ENCODE measurements at places on chromosomes 7 and 10.

GRCh38 chr10:94383530-94383929, 18.8 kb upstream of the TBC1D12 start:
- no peak for DNase-seq

GRCh38 chr10:87054373-87055295, 34.5 kb downstream of the FAM25A start:
- no peak for DNase-seq

DNA sequence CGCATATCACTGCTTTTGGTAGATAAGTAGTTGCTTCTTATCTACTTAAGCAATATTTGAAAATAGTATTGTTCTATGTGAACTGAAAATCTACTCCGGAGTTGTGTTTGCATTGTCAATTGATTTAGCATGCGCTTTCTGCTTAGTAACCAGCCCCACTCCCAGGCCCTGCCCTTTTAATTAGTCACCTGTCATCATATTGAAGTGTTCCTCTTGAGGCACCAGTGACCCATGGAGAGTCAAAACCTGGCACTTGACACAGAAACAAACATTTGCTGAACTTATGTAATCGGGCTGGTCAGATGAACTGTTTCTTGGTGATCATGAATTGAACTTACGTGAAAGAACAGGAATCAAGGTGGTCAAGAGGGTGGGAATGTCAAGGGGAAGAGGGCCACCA, 27.8 kb upstream of the CDHR3 start:
- no peak for DNase-seq

DNA sequence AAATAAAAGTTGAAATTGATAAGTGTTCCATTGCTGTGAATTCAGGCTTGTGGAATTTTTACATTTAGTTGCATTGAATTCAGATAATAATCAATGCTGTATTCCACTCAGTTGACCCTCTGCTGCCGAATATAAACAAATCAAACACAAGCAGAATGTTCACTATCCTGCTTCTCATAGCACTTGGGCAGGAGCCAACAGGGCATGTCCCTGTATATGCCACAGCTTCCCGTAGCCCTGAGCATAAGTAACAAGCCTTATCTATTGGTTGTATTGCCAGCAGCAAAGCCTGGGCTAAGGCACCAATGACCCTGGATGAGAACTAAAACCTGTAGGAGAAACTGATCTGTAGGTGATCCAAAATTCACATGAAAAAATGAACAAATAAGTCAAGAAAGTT, 145.9 kb downstream of the ARHGAP12 start:
- DNase-seq: no peak

GRCh38 chr7:151629713-151630272, 110.1 kb upstream of the RHEB start:
- DNase-seq: no peak

- no peak for DNase-seq
Measured at GRCh38 chr7:113268757-113269156, 150.4 kb upstream of the SMIM30 start.

DNA sequence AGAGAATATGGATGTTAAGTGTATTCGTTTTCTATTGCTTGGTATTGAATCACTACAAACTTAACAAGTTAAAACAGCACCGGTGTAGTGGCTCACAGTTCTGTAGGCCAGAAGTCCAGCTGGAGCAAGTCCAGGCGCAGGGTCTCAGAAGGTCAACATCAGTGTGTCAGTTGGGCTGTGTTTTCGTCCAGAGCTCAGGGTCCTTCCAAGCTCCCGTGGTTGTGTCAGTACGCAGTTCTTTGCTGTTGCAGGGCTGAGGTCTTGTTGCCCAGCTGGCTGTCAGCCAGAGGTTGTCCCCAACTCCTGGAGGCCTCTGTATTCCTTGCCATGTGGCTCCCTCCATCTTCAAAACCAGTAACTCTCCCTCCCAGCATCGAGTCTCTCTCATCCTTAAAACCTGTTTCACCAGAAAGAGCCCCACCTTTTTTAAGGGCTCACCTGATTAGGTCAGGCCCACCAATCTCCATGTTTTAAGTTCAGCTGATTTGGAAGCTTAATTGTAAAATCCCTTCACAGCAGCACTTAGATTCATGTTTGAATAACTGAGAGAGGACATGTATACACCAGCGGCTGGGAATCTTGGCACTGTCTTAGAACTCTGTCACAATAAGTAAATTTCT, 26.8 kb downstream of the ACADSB start:
- DNase-seq: no peak

DNA sequence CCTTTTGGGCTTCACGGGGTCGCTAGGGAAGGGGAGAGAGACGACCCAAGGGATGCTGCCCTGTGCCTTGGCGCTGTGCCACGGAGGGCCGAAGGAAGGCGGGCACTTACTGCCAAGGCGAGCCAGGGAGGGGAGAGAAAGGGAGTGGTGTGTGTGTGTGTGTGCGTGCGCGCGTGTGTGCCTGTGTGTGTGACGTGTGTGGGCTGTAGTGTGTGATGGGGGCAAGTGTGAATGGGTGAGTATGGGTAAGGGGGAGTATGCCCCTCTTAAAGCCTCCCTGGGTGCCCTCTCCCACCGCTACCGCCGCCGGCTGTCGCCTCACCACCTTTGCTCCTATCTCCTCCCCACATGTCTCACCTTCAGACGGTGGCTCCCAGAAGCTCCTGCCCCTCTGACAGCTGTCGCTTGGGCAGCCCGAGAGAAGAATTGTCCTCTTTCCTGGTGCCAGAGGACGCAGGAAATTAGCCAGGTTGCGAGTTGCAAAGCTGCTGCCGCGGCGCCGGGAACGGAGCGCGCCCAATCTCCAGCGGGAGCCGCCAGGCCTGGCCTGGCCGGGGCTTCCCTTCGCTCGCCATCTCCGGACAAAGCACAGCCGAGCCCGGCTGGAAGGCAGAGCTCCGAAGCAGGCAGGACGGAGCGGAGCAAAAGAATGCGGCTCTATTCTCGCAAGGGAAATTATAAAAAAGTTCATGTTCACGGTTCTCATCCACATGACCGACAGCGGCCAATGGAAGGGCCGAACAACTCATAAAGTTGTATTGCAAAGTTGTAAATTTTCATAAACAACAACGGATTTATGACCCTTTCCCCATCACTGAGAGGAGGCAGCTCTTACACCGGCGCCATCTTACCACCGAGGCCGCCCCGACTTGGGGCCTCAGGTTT, at the start of gene HOXA3:
Gene HOXA3, minus strand, starts transcription at position 653 of the 885 bp plus-strand sequence. CDS start 41,943 bp downstream, outside the sequence.
- DNase-seq: no peak

DNA sequence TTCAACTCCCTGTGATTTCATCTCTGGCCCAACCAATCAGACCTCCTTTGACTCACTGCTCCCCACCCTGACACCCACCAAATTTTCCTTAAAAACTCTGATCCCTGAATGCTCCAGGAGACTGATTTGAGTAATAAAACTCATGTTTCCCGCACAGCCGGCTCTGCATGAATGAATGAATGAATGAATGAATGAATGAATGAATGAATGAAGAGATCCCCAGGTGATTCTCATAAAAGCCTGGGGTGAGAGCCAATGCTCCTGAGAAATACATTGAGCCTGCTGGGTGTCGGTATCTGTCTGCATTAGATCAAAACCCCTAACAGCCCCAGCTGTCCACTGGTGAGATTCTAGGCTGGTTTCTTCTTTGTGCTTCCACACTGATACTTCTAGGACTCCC, 58.7 kb downstream of the HTR7 start:
- DNase-seq: no peak

- no peak for DNase-seq
Measured at GRCh38 chr10:126102636-126103035, 206.3 kb downstream of the FANK1 start.

GRCh38 chr10:104256335-104256961, 1.8 kb downstream of the GSTO1 start:
- peak; percentile 48 for DNase-seq

DNA sequence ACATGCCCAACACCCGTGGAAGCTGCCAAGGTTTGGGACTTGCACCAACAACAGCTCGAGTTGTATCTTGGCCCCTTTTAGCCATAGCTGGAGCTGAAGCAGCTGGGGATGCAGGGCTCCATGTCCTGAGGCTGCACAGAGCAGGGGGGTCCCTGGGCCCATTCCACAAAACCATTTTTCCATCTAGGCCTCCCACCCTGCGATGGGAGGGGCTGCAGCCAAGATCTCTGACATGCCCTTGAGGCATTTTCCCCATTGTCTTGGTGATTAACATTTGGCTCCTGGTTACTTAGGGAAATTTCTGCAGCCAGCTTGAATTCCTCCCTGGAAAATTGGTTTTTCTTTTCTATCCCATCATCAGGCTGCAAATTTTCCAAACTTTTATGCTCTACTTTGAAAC, 637.8 kb upstream of the VSTM2A start:
- DNase-seq: no peak

DNA sequence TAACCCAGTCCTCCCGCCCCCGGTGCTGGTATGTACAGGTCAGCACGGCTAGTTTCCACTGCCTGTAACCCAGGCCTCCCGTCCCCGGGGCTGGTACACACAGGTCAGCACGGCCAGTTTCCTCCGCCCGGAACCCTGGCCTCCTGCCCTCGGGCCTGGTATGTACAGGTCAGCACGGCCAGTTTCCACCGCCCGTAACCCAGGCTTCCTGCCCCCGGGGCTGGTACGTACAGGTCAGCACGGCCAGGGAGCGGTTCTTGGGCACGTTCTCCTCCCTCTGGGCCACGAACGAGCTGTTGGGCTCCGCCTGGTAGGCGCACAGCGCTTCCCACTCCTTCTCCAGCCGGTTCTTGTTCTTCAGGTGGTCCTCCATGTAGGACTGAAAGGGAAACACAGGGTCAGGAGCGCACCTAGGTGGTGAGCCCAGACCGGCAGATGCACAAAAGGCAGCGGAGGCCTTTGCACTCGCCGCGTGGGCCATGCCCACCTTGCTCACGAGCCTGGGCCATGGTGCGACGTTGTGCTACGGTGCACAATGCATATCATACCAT, 284.4 kb downstream of the DNAJB6 start:
- DNase-seq: no peak

DNA sequence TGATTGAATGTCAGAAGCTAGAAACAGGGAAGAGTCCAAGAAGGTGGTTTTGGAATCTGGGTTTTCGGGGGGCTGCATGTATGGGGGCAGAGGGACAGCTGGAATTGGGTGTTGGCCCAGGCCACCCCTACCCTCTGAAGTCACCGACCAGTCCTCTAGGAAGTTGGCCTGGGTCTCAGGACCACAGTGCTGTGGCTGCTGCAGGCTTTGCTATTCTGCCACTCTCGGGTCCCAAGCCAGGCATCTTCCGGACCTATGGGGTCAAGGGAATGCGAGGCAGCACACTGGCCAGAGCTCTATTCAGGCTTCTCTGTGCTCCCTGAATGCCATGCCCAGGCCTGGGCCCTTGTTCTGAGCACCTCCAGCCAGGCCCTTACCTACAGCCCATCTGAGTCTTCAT, 13.2 kb downstream of the FGF8 start:
- no peak for DNase-seq

DNA sequence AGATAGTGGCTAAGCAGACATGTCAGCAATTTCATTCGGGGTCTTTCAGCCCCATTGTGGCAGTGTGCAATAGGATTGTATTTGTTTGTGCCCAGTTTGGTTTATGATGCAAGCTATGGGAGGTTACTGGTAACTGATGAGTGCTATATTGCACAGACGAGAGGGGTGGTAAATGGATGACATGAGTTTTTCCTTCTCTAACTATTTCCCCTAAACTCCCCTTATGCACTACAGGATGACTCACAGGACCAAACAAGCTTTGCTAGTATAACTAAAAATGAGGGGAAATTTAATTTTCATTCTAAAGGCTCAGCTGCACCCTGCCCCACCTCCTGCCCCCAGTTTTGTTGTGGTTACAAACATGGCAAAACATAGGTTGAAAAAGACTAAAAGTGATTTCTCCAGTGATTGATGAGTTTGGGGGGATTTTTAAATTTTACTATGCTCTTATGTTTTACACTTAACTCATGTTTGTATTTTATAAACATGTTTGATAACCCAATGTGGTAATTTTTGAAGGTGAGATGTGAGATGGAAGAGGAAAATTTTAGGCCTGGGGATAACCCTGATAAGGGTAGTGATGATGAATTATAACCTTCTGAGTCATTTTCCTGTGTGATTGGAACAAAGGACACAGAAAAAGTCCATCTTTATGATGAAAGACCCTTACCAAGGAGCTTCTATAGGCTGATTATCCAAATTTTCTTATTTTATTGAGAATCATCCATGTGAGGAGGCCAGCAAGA, 60.8 kb upstream of the NAMPT start:
- DNase-seq: peak; percentile 35

- DNase-seq: no peak
Measured at GRCh38 chr7:106423821-106424475, 139.2 kb upstream of the NAMPT start.

DNA sequence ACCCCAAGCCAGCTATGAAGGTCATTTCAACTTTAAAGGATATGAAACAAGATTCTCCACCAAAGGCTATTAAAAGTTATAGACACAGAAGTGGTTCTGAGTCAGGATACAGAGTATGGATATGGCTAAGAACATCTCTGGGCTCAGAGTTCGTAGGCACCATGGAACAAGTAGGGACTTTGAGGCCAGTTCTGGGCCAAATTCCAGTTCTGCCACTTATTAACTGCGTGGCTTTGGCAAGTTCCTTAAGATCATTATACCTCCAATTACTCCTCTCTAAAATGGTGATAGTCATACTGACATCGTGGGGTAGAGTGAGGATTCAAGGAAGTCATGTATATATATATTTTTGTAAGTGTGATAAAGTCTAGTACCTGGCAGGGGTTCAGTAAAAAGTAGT, 105.8 kb upstream of the NFE2L3 start:
- no peak for DNase-seq

DNA sequence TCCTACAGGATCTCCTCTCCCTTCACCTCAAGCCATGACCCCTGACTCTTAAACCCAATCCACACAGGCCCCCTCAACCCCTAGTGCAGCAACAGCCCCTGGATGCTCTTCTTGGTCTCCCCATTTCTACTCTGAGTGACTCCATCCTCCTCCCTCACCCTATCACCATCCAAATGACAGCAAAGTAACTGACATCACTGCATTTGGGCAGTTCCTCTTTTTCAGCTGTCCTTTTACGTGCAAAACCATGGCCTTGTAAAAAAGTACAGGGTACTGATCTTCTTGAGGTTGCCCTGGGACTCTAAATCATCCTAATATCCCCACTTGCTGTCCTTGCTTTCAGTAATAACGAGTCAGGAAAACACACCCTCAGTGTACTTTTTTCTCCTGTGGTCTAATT, 454.9 kb downstream of the ADRA2A start:
- DNase-seq: no peak

DNA sequence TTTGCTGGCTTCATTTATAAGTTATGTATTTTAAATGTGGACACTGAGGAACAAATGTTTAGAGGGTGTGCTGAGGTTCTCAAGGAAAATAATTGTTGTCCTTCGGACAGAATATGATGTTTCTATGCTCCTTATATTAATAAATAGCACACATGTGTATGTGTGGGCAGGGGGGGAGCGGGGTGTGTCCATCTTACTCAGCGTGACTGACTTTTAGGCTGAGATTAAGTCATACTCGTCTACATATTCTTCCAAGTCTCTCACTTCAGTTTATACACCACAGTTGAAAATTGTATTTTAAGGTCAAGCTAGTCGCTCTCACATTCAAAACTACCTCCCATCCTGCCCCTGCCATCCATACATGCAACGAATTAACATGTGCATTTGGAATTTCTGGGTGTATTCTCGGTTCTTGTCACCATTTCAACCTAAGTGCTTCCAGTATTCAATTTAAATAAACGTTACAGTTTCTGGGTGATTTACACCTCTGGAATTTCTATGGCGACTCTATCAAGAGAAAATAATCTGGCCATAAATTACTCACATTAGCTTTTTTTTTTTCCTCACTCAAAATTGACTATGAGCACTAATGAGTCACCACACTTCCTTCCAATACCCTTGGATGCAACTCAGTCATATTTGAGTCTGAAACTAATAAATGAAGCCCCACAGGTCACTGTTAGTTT, 3.3 kb downstream of the PCDH15 start:
- DNase-seq: no peak

Measured in CD4-positive, alpha-beta T cell treated with Interleukin-12 subunit alpha and Interleukin-12 subunit beta, for 1 hour (primary cell).